ENCODE measurements at places on chromosomes 11 and 22. TPM values are rescaled to one million over a fixed set of nuclear protein-coding genes. Genes with fewer than 3 reads are reported as not detected.

The OR52N4 gene
- not detected for total RNA-seq

The KRTAP5-4 gene
- not detected for total RNA-seq

The HPS5 gene
- 11.2 TPM for total RNA-seq

The CTSD gene
- total RNA-seq: 521 TPM

The ART1 gene
- total RNA-seq: 1.3 TPM

The KRTAP5-9 gene
- total RNA-seq: not detected

The C11orf42 gene
- total RNA-seq: not detected

The SLC25A18 gene
- 0.11 TPM for total RNA-seq

The OR51B4 gene
- total RNA-seq: not detected

The OR5A1 gene
- total RNA-seq: not detected

The HSCB gene
- total RNA-seq: 10.0 TPM

The MAP6 gene
- 7.2 TPM for total RNA-seq

The MUC6 gene
- total RNA-seq: not detected

The FADS3 gene
- 126 TPM for total RNA-seq

The OR2AG2 gene
- not detected for total RNA-seq

The PANX2 gene
- total RNA-seq: 0.30 TPM

The DEUP1 gene
- not detected for total RNA-seq

DNA sequence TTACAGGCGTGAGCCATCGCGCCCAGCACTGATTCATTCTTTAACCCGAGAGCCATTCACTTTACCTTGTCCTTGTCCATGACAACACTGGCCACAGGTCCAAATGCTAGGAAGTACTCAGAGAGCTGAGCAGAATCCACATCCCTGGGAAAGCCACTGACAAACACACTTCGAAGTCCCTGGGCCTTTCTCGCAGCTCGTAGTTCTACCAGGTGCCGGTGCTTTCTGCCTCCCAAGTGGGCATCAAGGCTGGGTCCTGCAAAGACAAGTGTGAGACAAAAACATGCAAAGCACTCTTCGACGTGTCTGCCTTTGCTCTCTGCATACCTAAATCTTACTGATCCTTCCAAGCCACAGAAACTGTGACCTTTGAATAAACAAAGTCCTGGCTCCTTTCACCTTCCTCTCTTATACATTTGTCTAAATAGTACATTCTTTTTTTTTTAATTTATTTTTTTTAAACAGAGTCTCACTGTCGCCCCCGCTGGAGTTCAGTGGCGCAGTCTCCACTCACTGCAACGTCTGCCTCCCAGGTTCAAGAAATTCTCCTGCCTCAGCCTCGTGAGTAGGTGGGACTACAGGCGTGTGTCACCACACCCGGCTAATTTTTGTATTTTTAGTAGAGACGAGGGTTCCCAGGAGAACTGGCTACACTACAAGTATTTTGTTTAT lies 2.2 kb downstream of the TUT1 start:
- DNase-seq: no peak

DNA sequence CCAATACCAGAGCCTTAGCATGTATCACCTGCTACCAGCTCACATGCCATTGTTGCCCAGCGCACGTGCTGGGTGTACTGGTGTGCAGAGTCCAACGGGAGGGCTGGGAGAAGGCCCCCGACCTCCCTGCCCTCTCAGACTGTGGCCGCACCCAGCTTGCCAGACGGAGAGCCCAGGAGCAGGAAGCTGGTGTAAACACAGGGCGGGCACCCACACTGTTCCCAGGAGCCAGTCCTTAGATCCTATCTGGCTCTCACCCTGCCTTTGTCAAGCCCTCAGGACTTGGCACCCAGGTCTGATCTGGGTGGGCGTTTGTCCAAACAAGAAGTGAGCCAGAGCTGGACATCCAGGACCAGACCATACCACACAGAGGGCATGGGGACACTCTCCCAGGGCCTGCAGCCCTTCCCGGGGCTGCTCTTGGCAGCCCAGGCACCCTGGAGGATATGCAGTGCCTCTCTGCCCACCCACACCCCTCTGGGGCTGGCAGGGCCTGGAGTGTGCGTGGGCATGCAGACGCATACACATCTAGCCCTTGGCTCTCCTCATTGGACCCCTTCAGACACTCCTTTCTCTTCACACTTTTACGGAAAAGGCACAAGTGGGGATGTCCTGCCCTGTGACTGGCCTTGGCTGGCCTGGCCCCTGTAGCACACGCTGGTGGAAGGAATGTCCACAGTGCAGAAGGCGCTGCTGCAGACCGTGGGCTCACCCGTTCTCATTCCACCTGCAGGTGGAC lies 19.9 kb upstream of the CLDN5 start:
- no peak for DNase-seq

GRCh38 chr11:36376009-36376887 lies 80.2 kb downstream of the PRR5L start:
- DNase-seq: peak; percentile 79

- DNase-seq: no peak
These were observed 13.1 kb upstream of the MMP1 start for GRCh38 chr11:102810950-102811660.

DNA sequence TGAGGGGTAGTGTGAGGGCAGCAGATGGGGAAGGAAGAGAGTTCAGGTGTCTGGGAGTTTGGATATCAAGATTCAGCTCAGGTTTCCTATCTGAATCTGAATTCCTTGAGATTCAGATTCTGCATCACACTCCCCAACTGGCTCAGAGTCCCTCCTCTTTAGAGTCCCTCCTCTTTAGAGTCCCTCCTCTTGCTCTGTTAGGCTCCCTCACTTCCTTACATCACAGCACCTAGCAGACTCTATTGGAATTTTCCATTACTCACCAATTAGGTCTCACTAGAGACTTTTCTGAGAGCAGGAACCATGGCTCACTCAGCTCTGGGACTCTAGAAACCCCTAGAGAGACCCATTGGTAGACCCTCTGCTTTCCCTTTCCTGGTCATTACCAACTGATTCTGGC lies 303.4 kb upstream of the SYN3 start:
- no peak for DNase-seq

- peak; percentile 77 for DNase-seq
These were observed 7.2 kb downstream of the GRK2 start for GRCh38 chr11:67273260-67273990.

- no peak for DNase-seq
These were observed 406.8 kb downstream of the ETS1 start for GRCh38 chr11:128180441-128181087.

GRCh38 chr11:104883342-104883741 lies 14.9 kb downstream of the CASP12 start:
- DNase-seq: no peak

GRCh38 chr11:34938611-34939010 lies 22.2 kb downstream of the PDHX start:
- no peak for DNase-seq

- DNase-seq: no peak
These were observed 20.6 kb downstream of the PACSIN2 start for GRCh38 chr22:42994276-42994916.

- peak; percentile 71 for DNase-seq
These were observed 3.1 kb upstream of the PYGM start for GRCh38 chr11:64762674-64763525.

DNA sequence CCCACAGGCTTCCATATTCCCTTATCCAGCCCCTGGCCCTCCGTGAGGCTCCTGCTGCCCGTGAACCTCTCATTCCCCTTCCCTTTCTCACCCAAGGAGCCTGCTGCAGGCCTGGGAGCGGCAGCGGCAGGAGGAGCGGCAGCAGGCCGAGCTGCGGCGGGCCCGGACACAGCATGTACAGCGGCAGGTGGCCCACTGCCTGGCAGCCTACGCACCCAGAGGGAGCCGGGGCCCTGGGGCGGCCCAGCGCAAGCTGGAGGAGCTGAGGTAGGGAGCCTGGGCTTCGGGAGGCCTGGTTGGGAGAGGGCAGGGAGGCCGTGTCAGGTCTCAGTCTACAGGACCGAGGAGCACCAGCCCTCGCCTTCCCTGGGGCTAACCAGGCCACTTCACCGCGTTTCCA lies 8.1 kb upstream of the SART1 start:
- no peak for DNase-seq

DNA sequence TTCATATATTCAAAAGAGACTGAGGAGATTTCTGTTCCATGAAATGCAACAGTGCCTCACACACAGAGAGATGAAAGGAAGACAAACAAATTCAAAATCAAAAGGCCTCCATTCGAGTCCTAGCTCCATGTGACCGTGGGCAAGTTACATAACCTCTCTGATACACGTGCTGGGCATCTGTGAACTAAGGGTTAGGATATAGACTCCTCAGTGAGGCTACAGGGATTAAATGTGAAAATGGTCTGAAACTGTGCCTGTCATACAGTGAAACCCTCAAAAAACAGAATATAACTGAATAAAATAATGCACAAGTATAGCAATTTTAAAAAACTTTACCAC lies 111.8 kb upstream of the MTMR2 start:
- no peak for DNase-seq

DNA sequence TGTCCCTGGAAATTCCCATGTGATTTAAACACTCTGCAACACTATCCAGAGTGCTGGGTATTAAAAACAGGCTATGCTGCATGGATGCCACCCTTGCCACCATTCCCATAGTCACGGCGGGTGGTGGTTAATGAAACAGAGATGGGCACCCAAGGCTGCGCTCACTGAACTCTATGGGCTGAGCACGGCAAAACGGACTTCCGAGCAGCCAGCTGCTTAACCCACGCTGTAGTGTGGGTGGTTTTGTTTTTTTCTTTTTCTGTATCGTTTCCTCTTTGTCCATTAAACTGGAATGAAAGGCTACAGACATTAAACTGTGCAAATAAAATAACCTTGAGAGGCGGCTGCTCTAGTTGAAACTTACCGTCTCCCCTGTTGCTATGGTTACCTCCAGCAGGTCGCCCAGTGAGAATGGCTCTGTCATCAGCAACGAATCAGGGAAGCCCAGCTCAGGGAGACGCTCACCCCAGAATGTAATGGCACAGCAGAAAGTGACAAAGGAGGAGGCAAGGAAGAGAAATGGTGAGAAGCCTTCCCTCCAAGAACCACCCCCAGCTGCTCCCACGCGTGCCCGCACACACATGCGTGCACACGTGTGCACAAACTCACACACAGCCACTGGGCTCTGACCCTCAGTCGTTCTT lies 102.1 kb downstream of the C11orf91 start:
- no peak for DNase-seq

GRCh38 chr11:77093987-77094840 lies 8.4 kb upstream of the OMP start:
- DNase-seq: no peak

- DNase-seq: no peak
These were observed 40.8 kb downstream of the USP47 start for GRCh38 chr11:11882539-11882938.

GRCh38 chr22:50080077-50080465 lies 5.2 kb downstream of the MLC1 start:
- peak; percentile 44 for DNase-seq

DNA sequence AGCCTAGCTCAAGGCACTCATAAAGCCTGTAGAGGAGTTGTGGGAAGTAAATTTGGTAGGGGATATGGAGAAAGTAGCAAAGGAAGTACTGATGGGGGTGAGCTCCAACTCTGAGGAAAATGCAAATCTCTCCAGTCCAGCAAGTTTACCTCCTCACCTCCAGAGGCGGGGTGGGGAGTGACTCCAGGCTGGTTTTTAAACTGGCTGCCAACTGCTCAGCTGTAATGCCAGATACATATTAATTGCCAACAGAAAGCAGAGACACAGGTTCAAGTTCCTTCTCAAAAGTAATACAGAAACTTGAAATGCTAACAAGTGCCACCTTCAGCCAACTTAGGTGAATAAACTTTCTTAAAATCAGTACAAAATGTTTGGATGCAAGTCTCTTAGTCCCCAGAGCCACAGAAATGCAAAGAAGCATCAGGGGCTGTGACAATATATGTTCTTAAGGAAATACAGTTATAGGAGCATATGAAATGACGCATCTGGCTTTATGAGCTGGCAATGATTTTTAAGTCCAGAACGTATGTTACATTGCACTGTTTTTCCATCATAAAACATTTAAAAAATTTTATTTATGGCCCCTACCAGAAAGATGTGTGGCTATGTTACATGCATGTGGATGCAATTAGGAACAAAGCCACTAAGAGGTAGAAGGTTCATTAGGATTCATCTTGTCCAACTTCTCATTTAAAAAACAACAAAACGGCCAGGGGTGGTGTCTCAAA lies 436.4 kb upstream of the CCDC90B start:
- DNase-seq: no peak

GRCh38 chr22:29799217-29799680 lies 32.1 kb downstream of the UQCR10 start:
- peak; percentile 94 for DNase-seq

- no peak for DNase-seq
These were observed 13.4 kb downstream of the CKAP5 start for GRCh38 chr11:46832511-46833214.

- no peak for DNase-seq
These were observed 947.9 kb upstream of the CHORDC1 start for GRCh38 chr11:91170711-91171110.

- DNase-seq: no peak
These were observed 16.4 kb upstream of the MFNG start for GRCh38 chr22:37502342-37503182.

DNA sequence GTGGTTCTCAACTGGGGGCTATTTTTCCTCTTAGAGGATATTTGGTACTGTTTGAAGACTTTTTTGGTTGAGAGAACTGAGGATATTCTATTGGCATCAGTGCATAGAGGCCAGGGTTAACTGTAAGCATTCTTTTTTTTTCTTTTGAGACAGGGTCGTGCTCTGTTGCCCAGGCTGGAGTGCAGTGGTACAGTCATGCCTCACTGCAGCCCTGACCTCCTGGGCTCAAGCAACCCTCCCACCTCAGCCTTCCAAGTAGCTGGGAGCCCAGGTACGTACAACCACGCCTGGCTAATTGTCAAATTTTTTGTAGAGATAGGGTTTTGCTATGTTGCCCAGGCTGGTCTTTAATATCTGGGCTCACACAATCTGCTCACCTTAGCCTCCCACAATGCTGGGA lies 12.9 kb downstream of the MMP7 start:
- DNase-seq: no peak

Data from cardiac septum (tissue), 1 donor.